ENCODE measurements at places on chromosomes 5 and 9.

GRCh38 chr9:34522091-34522887 is 501 bp downstream of the ENHO start:
- no peak for DNase-seq

- no peak for DNase-seq
These were observed 1.2 kb downstream of the FBXL17 start for GRCh38 chr5:108380531-108381349.

- no peak for DNase-seq
These were observed at the start of gene PCDHGA4 for GRCh38 chr5:141354900-141355469. Gene PCDHGA4, plus strand, starts transcription at chr5:141355021. Its CDS starts 87 bp downstream, at chr5:141355108.

DNA sequence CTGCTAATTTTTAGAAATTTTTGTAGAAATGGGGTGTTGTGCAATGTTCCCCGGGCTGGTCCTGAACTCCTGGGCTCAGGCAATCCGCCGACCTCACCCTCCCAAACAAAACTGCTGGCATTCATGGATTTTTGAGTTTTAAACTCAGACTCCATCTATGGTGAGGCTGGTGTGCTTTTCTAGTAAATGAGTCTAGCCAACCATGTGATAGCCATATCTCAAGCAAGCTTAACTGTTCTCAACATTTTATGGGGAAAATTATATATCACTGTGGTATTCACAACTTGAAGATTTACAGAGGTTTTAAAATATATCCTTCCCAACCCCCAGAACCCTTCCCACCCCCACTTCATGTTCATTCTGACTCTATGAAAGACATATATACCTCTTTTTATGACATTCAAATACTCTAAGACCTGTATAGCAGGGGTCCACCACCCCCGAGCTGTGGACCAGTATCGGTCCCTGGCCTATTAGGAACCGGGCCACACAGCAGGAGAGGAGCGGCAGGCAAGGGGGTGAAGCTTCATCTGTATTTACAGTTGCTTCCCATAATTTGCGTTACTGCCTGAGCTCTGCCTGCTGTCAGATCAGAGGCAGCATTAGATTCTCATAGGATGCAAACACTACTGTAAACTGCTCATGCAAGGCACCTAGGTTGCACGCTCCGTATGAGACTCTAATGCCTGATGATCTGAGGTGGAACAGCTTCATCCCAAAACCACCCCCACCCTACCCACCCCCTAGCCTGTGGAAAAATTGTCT is 4.5 kb upstream of the NADK2 start:
- no peak for DNase-seq

DNA sequence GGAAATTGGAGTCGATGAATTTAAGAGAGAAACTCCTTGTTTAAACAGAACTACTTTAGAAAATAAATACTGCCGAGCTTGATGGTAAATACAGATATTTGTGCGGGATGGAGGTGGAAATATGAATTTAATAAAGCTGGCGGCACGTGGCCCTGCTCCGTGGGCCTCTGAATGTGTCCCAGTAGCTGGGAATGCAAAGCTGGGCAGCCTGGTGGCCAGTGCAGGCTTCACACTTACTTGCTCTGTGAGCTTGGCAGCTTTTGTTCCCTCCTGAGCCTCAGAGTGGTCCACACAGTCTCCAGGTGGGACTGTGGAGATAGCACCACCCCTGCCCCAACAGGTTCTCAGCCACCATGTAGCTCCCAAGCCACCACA is 45.9 kb downstream of the BARX1 start:
- no peak for DNase-seq

DNA sequence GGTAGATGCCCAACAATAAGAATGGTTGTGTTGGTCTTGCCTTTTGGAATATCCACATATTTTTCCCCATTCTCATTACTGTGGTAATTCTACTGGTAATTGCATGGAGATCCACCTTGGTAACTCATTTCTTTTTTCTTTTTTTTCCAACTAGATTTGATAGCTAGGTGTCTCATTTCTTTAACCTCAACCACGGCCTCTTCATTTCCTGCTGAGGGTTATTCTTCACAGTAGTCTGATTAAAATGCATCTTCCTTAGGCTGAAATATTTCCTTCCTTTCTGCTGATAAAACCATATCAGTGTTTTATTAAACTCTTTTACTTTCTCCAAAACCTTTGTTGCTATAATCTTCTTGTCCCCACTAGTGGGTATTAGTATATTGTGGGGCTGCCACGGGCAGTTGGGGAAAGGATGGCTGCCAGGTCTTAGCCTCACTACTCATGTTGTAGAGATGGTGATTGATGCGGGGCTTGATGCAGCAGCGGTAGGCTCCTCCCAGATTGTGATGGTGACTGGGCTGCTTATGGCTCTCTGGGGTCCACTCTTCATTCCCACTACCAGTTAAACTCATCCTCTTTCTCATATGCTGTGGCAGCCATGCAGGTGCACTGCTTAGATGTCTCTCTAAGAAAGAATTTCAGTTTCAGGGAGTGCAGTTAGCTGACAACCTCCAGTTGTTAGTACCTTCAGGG is 35.9 kb downstream of the KIF2A start:
- no peak for DNase-seq

- no peak for DNase-seq
These were observed 3.3 kb downstream of the OTULINL start for GRCh38 chr5:14584848-14585247.

GRCh38 chr9:127451608-127451857 is 223 bp downstream of the LRSAM1 start:
- no peak for DNase-seq

- DNase-seq = no peak
These were observed 47.4 kb upstream of the IER5L start for GRCh38 chr9:129225490-129225778.

- no peak for DNase-seq
These were observed 52.0 kb downstream of the FYB1 start for GRCh38 chr5:39167141-39167971.

Measured in cortex of kidney (tissue), 1 donor.